Aorta (tissue), 5 donors: ENCODE measurements at places on chromosomes 13 and 19. TPM values are rescaled to one million over a fixed set of nuclear protein-coding genes. Genes with fewer than 3 reads are reported as not detected.

DNA sequence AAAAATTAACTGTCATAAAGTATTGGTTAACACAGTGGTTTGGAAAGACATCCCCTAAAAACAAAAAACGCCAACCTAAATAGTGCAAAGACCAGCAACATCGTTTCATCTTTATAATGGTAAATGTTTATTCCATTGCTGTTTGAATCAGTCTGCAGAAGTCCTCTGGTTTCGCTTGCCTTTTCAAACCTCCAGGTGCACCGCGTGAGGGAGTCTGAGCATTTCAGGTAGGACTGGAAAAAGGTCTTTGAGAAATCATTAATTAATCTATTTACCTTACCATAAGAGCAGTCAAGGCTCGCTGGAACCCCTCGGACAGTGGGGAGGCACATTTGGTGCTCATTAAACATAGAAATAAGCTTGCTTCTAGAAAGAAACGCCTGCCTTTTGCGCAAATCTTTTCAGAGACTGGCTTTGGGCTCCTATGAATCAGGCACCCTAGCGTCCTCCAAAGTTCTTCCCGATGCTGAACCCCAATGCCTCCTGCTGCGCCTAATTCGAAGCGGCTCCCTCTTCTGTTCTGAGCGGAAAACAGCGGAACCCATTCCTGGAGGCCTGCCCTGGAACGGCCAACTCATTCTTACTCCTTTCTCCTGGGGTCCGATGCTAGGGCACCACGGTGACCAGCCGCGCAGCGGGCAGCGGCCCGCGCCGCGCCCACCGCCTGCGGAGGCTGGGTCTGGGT, 951 bp upstream of the MTUS2 start:
- H3K27me3 ChIP-seq: no peaks in the 10 kb centered on the region
- H3K4me3 ChIP-seq: peak overlapping the region; percentile 21
- H3K4me1 ChIP-seq: no peaks in the 10 kb centered on the region
- peak; percentile 45 for DNase-seq
- H3K36me3 ChIP-seq: no peaks in the 10 kb centered on the region

Gene OR7C1
- not detected for total RNA-seq

GRCh38 chr19:13493516-13494310, 12.6 kb downstream of the CACNA1A start:
- H3K4me3 ChIP-seq: no peak overlapping the region
- no peak for DNase-seq
- no peaks in the 10 kb centered on the region for H3K27me3 ChIP-seq
- H3K36me3 ChIP-seq: no peaks in the 10 kb centered on the region

Gene PSG11
- total RNA-seq: not detected

DNA sequence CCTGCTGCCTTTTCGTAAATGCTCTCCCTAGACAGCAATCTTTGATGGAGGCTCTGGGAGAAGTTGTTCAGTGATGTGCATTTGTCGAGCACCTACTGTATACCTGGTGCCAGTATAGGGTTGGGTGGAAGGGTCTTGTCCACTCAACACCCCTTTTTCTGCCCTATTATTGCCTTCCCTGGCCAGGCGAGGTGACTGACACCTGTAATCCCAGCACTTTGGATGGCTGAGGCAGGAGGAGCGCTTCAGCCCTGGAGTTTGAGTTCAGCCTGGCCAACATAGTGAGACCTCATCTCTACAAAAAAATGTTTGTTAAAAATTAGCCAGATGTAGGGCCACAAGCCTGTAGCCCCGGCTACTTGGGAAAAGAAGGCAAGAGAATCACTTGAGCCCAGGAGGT, 49.3 kb downstream of the NFIC start:
- no peak overlapping the region for H3K27ac ChIP-seq
- no peaks in the 10 kb centered on the region for H3K36me3 ChIP-seq
- DNase-seq: no peak
- no peaks in the 10 kb centered on the region for H3K4me1 ChIP-seq

DNA sequence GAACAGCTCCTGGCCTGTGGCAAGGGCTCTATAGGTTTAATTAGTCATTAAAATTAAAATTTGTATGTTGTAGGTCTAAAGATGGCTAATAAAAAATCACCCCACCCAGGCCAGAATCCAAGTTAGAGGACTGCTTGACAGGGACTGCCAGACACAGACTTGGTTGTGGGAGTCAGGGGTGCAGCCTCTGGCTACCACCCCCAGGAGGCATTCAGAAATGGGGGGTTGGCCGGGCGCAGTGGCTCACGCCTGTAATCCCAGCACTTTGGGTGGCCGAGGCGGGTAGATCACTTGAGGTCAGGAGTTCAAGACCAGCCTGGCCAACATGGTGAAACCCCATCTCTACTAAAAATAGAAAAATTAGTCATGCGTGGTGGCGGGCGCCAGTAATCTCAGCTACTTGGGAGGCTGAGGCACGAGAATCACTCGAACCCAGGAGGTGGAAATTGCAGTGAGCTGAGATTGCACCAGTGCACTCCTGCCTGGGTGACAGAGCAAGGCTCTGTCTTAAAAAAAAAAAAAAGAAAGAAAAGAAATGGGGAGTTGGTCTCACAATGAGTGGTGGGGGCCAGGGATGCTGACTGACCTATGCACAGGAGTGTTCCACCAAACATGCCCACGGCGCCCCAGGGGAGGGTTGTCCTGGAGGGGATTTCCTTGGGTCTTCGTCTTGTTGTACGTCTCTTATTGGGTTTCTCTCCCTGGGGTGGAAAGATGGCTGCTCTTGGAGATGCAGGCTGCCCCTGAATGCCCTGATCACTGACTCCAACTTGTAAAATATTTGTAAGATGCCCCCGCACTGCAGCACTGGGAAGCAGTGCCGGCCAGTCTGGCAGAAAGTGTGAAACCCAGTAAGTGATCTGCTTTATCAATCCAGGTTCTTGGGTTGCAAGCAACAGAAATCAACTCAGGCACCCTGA, 68.8 kb downstream of the SIPA1L3 start:
- no peaks in the 10 kb centered on the region for H3K4me1 ChIP-seq
- H3K27me3 ChIP-seq: no peaks in the 10 kb centered on the region

- H3K4me3 ChIP-seq: peak overlapping the region; percentile 98
- H3K27ac ChIP-seq: peak overlapping the region; percentile 97
- peaks cover 3% of the 10 kb centered on the region for H3K4me1 ChIP-seq
- no peak for DNase-seq
- H3K27me3 ChIP-seq: no peaks in the 10 kb centered on the region
These were observed 718 bp downstream of the ACTN4 start for GRCh38 chr19:38647966-38648768.

GRCh38 chr13:86810361-86810760, 860.8 kb upstream of the SLITRK5 start:
- H3K4me3 ChIP-seq: no peak overlapping the region
- DNase-seq: no peak
- H3K27me3 ChIP-seq: no peaks in the 10 kb centered on the region
- H3K27ac ChIP-seq: no peak overlapping the region
- no peaks in the 10 kb centered on the region for H3K36me3 ChIP-seq
